ENCODE measurements at places on chromosomes 5 and 9.

DNA sequence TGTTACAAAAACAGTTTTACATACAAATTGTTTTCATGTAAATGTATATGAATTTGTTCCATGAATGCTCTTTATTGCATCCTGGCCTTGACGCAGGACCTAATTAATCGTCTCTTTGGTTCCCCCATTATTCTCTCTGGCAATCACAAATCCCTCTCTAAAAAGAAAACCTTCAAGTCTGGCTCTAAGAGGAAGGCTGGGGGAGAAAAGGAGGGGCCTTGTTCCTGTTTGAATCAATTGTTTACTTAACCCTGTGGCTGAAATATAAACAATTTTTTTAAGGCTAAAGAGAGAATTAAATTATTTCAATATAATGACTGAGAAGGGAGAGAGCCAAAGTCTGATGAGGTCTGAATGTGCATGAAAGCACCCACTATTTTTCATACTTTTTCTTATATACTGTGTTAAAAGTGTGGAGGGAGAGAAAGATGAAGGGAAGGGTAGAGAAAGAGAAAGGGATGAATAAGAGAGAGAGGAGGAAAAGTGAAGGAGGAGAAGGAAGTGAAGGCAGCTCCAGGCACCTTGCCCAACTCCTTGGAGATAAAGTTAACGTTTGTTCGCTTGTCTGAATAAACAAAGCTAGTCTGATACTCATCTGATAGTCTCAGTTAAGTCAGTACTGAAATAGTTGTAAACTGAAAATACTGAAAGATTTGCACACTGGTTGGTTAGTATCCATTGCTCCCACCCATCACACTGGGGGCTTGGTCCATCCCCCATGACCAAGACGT lies 116.4 kb upstream of the SPDL1 start:
- no peak for DNase-seq

GRCh38 chr5:168282120-168282519 lies 9.3 kb upstream of the WWC1 start:
- DNase-seq, result no peak

GRCh38 chr5:135916638-135917263 lies 21.1 kb upstream of the IL9 start:
- no peak for DNase-seq

- DNase-seq, result no peak
These were observed 88.0 kb downstream of the FNBP1 start for GRCh38 chr9:129954868-129955550.

- no peak for DNase-seq
These were observed 82.6 kb upstream of the HRH2 start for GRCh38 chr5:175575301-175575700.

DNA sequence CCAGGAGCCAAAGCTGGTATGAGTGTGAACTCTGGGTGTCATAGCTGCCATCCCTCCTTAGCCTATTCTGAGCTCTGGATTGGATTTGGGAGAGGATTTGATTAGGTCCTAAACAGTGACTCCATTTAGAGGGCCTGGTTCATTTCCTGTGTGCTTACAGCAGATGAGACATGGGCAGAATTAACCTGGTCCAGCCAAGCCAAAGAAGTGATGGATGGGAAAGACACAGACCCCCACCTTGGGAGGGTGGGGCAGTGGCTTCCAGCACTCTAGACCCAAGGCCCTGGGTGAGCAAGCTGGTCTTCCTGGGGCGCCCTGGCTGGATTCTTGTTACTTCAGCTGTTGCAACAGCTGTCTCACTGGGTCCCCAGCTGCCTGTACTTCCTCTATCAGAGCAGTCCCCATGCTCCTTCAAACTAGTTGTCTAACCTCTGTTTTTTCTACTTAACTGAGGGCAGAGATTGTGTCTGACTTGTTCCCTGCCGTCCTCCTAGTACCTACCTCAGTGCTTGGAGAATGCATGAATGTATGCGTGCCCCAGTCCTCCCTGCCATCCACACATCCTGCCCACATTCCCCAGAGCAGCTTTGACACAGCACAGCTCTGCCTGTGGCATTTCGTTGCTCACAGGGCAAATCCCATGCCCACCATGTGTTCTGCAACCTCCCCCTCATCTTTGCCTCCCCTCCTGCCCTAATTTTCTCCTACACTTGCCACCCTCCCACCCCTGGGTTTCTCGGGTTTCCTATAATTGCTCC lies 115.9 kb downstream of the RGS3 start:
- peak; percentile 74 for DNase-seq

DNA sequence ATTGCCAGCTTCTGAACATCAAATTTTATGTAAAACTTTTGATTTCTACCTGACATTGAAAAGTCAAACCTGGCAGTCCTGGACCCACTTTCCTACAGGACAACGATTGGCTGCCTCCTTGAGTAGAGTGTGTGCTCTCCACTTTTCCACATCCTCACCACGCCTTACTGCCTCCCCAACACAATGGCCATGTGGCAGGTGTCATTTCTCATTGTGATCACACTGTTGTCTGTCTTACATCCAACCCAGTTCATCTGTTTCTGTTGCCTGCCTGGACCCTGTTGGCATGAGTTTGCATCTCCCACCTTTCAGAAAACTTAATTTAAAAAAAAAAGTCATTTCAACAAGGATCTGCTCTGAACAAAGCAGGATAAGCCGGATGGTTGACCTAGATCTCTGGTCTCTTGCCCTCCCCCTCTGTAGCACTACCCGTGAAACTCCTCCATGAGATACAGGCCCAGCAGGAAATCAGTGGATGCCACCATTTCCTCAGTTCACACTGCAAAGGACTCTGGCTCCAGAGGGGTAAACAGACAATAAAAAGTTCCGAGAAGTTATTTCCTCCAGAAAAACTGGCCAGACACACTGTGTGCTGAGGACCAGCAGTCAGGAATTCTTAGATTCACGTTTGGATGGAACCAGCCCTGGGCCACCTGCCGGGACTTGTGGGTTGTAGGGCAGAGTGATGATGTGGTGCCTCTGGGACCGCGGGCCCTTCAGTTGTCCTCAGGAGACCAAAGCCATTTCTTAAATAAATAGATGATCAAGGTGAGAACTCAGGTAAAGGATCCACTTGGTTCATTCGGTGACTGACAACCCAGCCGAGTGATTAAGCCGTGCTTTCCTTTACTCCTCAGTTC lies 48.6 kb downstream of the AMBP start:
- peak; percentile 7 for DNase-seq

DNA sequence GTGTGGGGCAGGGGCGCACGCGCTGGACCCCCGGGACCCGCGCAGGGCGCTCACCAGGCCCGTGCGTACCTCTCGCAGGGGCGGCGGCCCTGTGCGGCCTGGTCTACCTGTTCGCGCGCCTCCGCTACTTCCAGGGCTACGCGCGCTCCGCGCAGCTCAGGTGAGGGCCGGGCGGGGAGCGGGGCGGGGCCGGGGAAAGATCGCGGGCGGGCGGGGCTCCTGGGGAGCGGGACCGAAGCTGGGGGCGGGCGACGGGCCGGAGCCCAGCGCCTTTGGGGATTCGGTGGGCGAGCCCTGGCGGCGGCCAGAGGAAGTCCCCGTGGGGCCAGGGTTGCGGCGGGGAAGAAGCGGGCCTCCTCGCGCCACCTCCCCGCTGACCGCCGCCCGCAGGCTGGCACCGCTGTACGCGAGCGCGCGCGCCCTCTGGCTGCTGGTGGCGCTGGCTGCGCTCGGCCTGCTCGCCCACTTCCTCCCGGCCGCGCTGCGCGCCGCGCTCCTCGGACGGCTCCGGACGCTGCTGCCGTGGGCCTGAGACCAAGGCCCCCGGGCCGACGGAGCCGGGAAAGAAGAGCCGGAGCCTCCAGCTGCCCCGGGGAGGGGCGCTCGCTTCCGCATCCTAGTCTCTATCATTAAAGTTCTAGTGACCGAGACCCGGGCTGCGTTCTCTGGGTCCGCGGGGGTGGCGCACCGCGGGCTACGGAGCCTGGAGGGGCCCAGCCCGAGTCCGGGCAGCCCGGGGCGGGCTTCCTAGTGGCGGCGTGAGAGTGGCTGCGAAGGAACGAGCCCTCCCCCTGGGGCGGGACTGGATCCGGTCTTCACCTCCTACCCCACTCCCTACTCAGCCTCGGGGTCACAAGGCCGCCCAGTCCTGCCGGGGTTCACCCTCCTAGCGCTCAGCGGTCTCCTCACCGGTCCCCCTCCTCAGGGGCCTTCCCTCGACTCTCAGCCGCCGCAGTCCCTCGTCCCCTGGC lies 2.4 kb downstream of the LTC4S start:
- peak; percentile 87 for DNase-seq

DNA sequence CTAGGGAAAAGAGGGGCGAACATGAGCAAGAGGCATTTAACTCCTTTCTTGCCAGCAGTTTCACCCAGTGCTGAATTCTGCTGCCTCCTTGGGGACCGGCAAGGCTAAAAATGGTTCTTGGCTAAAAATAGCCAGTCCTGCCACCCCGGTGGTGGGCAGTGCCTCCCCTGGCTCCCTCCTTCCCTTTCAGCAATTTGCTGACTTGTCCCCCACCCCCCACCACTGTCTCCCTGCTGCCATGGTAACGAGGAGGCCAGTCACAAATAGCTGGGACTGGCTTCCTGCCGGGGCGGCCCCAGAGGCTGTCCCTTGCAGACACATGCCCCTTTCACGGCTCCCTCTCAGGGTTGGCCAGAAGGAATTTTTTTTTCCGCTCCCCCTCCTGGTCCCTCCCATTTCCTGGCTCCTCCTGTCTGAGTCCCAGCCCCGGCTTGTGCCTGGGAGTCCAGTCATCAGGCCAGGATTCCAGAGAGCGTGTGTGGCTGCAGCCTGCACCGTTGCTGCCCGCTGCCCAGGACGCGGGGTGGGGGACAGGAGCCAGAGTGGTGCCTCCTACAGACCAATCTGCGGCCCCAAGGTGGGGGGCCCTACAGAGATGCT lies 130.3 kb downstream of the RGS3 start:
- peak; percentile 98 for DNase-seq

- no peak for DNase-seq
These were observed 105.2 kb downstream of the WNK2 start for GRCh38 chr9:93288891-93289883.

GRCh38 chr9:35852267-35852815 lies 17.9 kb downstream of the OR13J1 start:
- DNase-seq, result peak; percentile 7

- no peak for DNase-seq
These were observed 277.5 kb downstream of the CEMIP2 start for GRCh38 chr9:71490810-71491209.

DNA sequence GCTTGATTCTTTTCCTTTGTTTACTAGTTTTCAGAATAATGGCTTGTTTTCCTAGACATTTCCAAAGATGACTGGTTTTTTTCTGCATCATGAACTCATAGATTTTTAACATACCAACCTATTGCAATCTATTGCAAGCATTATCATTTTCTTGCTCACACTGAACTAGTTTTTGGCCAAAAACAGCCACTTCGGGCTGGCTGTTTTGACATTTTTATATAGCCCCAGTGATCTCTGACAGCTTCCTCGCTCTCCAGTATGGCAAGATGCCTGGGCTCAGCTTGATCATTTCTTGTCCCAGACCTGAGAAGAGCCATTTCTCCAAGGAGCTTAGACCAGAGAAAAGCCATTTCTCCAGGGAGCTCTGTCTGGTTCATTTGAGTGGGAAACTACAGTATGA lies 94.3 kb upstream of the MAMDC2 start:
- DNase-seq, result no peak

DNA sequence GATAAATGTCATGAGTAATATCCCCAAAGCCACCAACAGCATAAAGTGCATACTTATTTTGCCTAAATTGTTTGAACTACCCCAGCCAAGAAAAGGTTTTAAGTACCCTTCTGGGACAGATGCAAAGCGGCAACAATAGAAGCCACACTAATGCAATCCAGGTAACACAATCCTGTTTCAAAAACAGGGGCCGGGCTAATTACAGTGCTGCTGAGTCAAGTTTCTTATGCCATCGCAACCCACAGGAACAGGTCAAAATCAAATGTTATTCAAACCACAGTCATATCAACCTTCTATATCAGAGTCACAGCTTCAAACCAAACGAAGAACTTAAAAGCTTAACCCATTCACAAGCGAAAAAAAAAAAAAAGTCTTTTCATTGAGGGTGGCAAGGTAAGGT lies 28.3 kb downstream of the EBF1 start:
- DNase-seq, result no peak

GRCh38 chr5:121890297-121890858 lies 38.7 kb downstream of the FTMT start:
- no peak for DNase-seq

GRCh38 chr5:72600391-72600981 lies 93.3 kb upstream of the ZNF366 start:
- DNase-seq, result no peak

GRCh38 chr5:115384587-115385375 lies 88.3 kb upstream of the CCDC112 start:
- DNase-seq, result no peak

GRCh38 chr5:109855056-109855455 lies 165.3 kb downstream of the MAN2A1 start:
- no peak for DNase-seq

- DNase-seq, result no peak
These were observed 8.5 kb upstream of the INIP start for GRCh38 chr9:112726428-112726827.

GRCh38 chr9:70590315-70590677 lies 175.8 kb upstream of the KLF9 start:
- no peak for DNase-seq

- no peak for DNase-seq
These were observed 377.6 kb downstream of the DNAH5 start for GRCh38 chr5:13566871-13567339.

DNA sequence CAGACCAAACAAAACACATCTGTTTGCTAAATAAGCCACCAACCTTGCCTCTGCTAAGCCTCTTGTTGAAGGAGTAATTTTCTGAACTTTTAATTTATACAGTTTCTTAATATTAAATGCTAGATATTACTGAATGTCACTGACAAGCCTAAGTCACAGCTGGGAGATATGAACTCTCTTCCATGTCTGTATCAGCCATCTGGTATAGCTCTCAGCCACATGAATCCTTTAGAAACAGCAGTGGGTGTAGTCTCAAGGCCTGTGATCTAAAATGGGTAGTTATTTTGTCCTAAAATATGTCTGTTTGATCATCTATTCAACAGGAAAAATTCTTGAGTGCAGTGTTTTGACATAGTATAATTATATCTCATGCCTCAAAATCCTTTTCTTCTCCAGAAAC lies 97.2 kb downstream of the CAMK4 start:
- DNase-seq, result no peak

DNA sequence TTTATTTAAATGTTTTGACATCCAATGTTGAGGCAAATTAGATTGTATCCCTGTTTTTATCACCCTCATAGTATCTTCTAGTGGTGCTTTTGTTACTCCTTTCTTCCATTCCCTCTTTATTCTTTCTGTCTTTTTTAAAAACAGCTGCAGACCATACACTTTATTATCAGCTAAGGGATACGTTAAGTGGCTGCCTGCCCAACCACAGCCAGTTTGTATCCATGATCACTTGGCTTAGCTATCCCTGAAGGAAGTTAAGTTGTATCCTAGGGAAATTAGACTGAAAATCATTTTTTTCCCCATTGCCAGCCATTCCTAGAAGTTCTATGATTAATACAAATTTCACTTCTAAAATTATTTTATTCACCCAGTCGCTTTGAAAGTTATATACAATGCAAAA lies 1032.7 kb downstream of the NR2F1-AS1 start:
- peak; percentile 39 for DNase-seq

DNA sequence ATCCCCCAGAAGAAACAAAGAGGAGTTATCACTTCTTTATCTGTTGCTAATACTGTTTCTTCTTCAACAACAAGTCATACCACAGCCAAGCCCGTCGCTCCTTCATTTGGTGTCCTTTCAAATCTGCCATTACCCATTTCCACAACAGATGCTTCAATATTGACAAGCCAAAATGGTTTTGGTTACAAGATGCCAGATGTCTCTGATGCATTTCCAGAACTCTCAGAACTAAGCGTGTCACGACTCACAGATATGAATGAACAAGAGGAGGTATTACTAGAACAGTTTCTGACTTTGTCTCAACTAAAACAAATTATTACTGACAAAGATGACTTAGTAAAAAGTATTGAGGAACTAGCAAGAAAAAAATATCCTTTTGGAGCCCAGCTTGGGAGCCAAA lies 16.0 kb upstream of the HAND1 start:
- no peak for DNase-seq
